RCC 7860 (cell line): ENCODE measurements at places on chromosomes 3 and 15.

- DNase-seq: no peak
Measured at GRCh38 chr3:193772422-193772763, 179.4 kb downstream of the OPA1 start.

GRCh38 chr3:72036899-72037298 lies 252.0 kb upstream of the PROK2 start:
- no peak for DNase-seq

- DNase-seq: no peak
Measured at GRCh38 chr3:47377186-47377585, 3.6 kb upstream of the PTPN23 start.

DNA sequence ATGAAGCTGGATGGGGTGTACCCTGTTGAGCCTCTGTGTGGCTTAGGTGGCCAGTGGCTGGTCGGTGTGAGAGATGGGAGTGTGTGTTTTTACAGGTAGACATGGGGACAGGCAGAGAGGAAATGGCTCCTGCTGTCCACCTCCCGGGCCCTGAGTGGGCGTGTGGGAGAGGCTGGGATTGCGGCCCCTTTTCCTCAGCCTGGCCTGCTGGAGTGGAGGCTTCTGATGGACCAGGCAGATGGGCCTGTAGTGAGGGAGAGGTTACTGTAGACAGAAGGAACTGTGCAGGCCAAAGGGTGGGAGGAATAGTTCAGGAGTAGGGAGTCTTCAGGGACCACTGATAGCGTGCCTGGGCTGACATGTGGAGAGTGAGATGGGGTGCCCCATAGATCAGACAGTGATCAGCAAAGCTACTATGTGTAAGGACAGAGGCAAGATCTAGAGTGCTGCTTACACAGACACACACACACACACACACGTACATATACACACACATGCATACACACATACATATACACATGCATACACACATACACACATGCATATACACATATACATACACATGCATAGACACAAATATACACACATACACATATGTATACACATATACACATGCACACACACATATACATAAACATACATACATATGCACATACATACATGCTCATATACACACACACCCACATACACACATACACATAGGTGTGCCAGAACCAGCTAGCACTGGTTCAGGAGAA lies 26.4 kb downstream of the ACAA1 start:
- DNase-seq: no peak

DNA sequence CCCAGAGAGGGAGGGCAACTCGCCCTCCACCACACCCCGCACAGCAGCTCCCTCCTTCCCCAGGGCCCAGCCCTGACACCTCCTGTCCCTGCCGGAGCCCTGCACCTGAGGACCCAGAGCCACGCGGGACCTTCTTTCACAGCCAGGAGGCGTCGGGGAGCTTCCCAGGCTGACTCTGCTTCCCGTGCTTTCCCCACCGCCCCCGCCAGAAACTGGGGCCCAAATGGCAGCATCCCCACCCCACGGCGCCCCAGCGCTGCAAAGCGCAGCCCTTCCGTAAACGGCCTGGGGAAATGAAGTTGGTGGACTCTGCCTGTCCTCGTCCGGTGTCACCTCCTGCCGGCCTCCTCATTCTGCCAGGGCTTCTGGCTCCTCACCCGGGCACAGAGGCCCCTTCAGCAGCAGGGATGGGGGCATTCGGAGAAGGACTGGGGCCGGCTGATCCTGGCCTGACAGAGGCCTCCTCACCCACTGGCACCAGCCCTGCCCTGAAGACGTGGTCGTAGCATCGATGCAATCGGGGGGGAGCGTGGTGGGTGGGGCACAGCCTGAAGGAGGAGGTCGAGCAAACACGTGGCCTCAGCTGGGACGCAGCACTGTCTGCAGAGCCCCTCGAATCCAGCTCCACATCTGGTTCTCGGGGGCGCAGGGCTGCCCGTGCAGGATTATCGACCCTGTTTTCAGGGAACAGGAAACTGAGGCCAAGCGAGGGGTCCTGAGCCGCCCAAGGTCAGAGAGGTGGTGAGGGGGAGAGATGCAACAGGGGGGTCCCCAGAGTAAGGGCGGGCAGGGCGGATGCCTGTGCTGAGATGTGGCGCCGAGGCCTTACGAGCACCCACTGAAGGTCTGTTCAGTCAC lies 235.4 kb downstream of the XXYLT1 start:
- no peak for DNase-seq

DNA sequence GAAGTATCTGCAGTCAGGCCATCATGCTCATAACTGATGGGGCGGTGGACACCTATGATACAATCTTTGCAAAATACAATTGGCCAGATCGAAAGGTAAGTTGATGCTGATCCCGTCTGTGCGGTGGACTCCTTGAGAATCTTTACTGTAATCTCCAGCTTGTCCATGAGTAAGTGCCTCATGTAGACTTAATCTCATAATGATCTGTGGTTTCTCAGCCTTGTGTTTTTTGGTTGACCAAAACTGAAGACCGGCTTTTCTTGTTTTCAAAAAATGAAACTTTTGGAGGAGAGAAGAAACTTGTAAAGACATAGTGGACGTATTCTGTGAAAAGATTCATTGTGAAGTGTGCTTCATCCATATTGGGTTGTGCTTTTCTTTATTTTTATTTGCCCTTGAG lies 285.7 kb downstream of the LRTM1 start:
- no peak for DNase-seq
